ENCODE measurements at places on chromosomes 1 and 21.

DNA sequence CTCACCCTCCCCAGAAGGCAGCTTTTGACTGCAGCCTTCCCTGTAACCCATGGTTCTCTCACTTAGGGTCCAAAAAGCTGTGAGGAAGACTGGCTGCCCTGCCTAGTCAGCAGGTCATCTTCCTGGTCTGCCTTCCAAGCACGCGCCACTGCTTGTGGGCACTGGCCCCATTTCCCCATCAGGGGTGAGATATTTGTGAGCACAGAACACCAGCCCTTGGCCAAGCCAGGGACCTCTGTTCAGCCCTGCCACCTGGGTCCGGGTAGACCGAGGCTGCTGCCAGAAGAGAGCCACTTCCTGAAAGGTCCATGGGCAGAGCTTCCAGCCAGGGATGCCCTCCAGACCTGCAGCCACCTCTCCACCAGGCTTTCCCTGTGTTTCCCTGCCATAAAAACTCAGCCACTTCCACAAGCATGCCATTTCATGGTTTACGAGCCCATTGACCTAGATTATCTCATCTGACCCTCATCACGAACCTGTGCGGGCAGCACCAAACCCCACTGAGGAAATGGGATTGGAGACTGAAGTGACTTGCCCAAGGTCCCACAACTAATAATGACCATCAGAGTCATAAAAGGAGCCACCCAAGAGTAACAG is 40.5 kb downstream of the GLIS1 start:
- DNase-seq: no peak

- DNase-seq: no peak
These were observed 67.7 kb downstream of the BCAR3 start for GRCh38 chr1:93613898-93614297.

DNA sequence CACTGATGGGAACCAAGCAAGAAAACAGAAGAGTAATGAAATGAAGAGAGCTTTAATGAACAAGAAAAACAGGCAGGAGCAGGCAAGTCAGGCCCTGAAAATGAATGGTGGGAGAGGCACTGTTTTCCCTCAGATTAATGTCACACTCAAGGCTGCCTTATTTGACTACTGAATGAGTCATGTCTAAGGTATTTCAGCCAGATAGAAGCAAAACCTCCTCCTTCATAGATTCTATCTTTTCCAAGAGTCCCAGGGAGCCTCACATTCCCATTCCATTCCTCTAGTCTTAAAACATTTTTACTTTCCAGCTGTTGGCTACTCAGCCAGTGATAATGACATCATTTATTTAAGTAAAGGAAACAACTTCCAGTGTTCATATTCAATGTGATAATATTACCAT is 228.4 kb upstream of the NRIP1 start:
- no peak for DNase-seq

DNA sequence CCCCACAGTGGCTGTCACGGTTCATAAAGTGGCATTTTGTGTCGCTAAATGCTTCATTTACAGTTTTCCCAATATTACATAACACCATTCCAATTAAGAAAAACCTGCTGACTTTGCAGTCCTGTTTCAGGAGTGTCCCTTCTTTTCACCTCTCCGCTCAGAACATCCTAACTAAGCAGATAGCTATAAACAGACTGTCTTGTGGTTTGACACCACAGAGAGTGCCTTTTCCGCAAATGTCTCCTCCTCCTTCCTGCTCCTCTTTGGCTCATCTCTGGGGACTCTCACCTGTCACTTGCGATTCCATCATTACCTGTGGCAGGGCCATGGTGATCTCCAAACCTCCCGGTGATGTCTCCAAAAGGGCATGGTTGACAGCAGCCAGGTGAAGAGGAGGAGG is 119.0 kb downstream of the CNIH3 start:
- DNase-seq: no peak

GRCh38 chr1:161987872-161988271 is 35.8 kb downstream of the OLFML2B start:
- DNase-seq: no peak

DNA sequence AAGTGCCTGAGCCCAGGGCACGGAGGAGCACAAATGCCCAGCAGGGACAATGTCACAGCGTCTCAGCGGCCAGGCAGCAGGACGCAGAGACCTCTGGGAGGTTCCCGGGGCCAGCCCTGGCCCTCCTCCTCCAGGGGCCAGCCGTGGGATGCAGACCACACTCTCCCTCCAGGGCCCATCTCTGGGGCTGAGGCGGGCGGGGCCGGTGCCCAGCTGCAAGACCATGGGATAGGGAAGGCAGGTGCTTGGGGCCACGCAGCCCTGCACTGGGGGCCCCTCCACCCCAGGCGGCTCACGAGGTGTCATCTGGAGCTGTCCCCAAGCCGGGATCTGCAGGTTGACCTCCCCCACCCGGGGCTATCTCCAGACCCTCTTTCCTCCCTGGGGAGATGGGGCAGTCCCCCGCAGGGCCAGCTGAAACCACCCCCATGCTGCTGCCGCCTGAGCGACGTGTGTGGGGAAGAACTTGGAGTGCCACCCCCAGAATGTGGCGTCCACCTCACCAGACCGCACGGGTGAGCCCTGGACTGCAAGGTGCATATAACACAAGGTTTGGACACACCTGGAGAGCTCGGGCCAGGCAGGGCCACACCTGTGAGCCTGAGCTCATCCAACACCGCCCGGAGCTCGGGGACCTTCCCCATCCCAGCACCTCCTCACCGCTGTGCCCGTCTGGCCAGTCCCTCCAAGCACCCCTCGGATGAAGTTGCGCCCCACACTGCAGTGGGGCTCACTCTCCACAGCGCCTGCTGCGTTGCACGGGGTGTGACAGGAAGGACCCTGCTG is 4.1 kb upstream of the TTLL10 start:
- no peak for DNase-seq

DNA sequence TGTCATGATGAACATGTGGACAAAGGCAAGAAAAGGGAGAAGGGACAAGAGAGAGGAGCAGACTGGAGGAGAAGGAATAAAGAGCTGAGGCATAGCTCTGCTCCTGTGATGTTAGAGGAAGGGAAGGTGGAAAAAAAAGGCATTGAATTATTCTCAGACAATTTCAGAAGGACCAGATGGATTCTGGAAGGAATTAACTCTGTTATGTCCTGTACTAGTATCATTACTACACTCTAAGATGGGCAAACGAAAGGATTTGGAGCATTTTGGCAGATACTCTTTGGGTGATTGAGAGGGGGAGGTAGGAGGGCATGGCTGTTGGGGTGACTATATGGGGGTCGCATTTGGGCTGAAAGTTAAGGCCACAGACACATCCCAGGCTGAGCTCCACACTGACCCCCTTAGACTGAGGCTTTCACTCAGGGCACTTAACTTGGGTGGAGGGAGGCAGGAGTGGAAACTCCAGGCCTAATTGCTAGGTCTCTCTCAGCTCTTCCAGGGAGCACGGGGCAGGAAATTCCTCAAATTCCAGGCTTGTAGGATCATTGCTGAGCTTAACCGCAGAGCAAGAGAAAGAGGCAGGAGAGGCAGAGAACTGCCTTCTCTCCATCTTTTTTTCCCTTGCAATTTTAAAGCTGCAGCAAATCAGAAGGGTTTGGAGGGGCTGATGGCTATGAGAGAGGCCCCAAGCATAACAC is 25.9 kb downstream of the KIRREL1 start:
- DNase-seq: no peak

- DNase-seq: no peak
These were observed 75.0 kb upstream of the C8B start for GRCh38 chr1:57040811-57041210.
